ENCODE measurements at places on chromosomes 6 and 20.

GRCh38 chr6:90216072-90216977, 80.3 kb downstream of the BACH2 start:
- DNase-seq = no peak

DNA sequence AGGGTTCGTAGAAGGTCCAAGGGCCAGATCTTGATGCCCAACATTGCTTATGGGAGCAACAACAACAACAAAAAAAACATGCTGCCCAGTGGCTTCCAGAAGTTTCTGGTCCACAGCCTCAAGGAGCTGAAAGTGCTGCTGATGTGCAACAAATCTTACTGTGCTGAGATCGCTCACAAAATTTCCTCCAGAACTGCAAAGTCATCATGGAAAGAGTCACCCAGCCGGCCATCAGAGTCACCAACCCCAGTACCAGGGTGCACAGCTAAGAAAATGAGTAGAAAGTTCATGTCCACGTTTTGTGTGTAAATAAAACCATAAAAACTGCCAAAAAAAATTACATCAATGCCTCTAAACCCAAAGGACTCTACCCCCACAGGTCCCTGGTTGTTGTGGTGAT, 3.8 kb downstream of the HLA-DPB1 start:
- no peak for DNase-seq

GRCh38 chr6:170542031-170542719, 10.9 kb downstream of the PSMB1 start:
- DNase-seq = no peak

DNA sequence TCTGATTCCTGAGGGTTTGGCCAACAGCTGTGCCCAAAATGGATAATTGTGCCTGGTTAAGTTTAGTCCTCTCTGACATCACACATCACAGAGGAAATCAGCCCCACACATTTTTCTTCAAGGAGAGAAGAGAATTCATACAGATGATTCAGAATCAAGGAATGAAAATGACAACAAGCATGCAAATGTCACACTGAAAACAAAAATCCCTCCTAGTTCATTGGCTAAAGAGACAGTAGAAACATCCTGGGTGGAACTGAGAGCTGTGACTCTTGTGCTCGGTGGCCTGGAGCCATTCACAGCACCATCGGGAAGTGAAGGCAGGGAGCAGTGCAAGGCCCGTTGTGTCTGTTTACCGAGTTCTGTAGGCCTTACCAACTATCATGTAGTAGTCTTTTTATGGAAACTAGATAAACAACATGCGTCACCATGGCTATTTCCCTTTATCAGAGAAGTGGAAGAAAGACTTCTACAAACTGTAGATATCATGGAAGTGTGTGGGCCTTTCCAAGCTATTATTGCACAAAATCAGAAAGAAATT, 81.7 kb upstream of the TENT5A start:
- peak; percentile 32 for DNase-seq
